ENCODE measurements at places on chromosomes 5 and 9. TPM values are rescaled to one million over a fixed set of nuclear protein-coding genes. Genes with fewer than 3 reads are reported as not detected.

Gene SCGB3A2
- total RNA-seq = not detected

Gene AGPAT2
- total RNA-seq = 27.1 TPM

Gene PCDHAC2
- total RNA-seq = 0.33 TPM

Gene PCDHGA6
- 6.6 TPM for total RNA-seq

Gene TRIM36
- total RNA-seq = 0.57 TPM

DNA sequence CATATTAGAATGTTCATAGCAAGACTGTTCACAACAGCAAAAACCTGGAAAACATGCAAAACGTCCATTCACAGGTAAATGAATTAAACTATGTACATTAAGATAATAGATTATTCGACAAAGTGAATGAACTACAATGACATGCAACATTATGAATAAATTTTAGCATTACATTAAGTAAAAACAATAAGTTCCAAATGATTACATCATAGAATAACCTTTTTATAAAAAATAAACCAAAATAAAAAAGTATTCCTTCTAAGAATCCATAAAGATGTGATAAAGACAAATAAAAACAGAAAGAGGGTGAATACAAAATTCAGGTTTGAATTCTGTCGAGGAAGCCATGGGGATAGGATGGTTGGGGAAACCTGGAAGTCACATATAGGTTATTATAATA lies 57.3 kb downstream of the STRBP start:
- no peak for DNase-seq

DNA sequence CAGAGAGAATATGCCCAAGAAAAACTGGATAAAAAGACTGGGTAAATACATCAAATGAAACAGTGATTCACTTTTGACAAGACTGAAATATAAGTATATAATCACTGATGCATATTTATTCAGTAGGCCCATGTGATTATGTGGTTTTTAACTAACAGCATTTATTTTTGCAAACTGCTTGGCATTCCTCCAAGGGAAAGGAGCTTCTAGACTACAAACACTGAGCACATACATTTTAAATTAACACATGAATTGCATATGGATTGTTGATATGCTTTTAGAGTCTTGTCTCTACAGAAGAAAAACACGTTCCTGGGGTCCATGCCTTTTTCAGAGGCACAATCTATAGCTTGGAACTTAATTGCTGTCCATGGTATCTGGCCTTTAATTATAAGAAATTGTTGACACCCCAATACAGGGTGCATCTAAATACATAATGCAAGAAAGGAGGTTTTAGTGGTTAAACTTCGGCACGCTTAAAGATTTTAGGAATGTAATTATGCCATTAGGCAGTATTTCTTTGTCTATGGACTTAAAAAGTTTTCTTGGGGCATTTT lies 6.9 kb upstream of the MEIKIN start:
- no peak for DNase-seq

DNA sequence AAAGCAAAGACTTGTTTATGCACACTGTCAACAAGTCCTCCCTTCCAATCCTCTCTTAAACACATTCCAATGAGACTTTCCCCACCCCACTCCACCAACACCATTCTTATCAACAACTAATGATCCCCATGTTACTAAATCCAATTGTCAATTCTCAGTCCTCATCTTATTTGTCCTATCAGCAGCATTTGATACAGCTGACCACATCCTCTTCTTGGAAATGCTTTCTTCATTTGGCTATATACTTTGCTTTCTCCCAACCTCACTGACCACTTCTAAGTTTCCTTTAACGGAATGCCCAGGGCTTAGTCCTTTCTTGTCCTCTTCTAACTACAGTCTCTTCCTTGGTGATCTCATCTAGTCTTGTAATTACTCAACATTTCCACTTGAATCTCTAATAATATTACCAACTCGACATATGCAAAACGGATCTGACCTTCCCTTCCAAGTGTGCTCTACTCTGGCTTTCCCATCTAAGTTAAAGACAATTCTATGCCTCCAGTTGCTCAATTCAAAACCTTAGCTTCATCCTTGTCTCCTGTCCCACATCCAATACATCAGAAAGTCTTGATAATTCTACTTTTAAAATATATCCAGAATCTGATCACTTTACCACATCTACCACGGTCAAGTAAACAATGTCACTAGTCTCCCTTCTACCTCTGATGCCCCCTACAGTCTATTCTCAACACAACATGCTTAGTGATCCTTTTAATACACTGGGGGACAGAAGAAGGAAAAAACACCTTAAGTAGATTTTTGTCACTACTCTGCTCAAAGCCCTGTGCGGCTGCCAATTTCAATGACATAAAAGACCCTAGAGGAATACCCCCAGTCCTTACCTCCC lies 25.5 kb downstream of the AGTPBP1 start:
- DNase-seq = no peak

- no peak for DNase-seq
Measured at GRCh38 chr5:136242136-136242535, 49.2 kb upstream of the SMIM32 start.

- no peak for DNase-seq
Measured at GRCh38 chr9:76377791-76378190, 16.4 kb downstream of the RFK start.

DNA sequence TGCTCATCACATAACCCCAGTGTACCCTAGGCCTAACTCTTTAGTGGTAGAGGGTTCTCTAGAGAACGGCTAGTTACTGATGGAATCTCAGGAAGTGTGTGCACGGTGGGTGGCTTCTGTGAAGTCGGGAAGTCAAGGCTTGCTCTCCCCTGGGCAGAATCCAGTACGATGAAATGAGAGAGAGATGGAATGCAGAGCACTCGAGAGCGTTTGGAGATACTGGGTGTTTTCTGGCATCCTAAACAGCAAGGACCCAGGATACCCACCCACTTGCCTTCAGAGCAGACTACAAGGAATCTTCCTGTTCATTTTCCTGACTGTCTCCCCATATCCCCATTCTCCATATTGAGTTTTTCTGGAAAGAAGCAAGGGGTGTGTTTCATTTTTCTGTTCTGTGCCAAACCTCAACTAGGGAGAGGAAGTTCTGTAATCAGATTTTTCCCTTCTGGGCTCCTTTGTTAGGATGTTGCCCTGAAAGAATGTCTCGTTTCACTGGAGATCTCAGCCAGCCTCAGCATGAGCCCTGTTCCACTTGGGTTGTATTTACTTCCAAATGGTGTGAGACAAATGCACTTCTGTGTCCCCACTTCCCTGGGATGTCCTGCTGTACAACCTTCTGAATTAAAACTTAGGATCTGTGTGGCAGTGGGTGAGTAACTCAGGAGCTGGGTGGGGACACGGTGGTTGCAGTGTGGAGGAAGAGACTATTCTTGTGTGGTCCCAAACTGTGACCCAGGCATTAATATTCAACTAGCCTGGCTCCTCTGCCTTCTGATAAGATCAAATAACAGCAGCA lies 108.9 kb upstream of the SPRY4 start:
- DNase-seq = no peak

DNA sequence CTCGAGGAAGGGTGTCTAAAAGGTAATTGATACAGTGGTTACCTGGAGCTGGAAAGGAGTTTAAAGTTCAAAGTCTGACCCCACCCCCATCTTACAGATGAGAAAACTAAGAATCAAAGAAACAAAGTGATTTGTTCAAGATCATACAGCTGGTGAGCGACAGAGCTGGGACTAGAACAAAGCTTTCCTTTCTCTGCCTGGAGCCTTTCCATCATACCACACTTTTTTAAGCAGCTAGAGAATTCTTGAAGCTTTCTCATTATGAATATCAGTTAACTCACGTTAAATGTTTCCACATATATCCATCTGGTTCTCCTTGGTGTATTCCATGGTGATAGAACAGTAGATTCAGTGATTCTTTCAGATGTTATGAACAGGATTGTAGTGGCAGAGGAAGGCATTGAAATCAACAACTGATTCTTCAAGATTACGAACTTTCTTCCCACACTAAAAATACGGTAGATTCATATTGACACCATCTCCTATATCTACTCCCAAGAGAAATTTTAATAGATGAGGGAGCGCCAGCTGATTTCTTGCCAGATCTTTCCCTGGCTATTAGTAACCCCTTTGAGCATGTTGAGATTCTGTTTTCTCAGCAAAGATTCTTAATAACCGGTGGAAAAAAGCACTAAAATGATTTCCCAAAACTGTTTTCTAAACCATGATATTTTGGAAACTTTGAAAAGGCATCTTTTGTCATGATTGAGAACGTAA lies 233.7 kb downstream of the ADAMTSL1 start:
- no peak for DNase-seq

DNA sequence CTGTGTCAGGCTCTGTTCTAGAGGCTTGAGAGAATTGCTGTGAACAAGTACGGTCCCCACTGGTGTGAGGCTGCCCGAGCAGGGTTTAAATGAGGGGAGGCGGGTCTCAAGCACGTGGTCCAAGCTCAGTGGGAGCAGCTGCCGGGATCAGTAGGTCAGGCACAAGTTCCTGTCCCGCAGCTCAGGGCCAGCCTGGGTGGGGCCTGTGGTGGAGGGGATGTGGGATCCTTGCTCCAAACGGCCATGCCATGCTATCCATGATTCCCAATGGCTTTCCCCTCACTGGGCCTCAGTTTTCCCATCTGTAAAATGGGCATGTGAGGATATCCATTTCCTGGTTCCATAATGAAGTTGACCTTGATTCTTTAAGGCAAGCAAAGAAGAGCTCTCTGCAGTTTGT lies 17.1 kb downstream of the OBP2B start:
- DNase-seq = peak; percentile 74

GRCh38 chr9:12884736-12885395 lies 110.0 kb downstream of the LURAP1L start:
- DNase-seq = no peak

All from posterior vena cava (tissue), 2 donors.